ENCODE measurements at places on chromosomes 5 and 9.

- H3K4me3 ChIP-seq: no peak overlapping the region
- H3K27me3 ChIP-seq: no peaks in the 10 kb centered on the region
- H3K36me3 ChIP-seq: no peaks in the 10 kb centered on the region
- no peaks in the 10 kb centered on the region for H3K4me1 ChIP-seq
- DNase-seq: no peak
Observed at GRCh38 chr9:134538856-134539566, 102.6 kb upstream of the COL5A1 start.

- H3K36me3 ChIP-seq: no peaks in the 10 kb centered on the region
- H3K4me1 ChIP-seq: no peaks in the 10 kb centered on the region
- DNase-seq: peak; percentile 61
- no peaks in the 10 kb centered on the region for H3K27me3 ChIP-seq
Observed at GRCh38 chr5:139847790-139848507, 52.3 kb downstream of the PSD2 start.

DNA sequence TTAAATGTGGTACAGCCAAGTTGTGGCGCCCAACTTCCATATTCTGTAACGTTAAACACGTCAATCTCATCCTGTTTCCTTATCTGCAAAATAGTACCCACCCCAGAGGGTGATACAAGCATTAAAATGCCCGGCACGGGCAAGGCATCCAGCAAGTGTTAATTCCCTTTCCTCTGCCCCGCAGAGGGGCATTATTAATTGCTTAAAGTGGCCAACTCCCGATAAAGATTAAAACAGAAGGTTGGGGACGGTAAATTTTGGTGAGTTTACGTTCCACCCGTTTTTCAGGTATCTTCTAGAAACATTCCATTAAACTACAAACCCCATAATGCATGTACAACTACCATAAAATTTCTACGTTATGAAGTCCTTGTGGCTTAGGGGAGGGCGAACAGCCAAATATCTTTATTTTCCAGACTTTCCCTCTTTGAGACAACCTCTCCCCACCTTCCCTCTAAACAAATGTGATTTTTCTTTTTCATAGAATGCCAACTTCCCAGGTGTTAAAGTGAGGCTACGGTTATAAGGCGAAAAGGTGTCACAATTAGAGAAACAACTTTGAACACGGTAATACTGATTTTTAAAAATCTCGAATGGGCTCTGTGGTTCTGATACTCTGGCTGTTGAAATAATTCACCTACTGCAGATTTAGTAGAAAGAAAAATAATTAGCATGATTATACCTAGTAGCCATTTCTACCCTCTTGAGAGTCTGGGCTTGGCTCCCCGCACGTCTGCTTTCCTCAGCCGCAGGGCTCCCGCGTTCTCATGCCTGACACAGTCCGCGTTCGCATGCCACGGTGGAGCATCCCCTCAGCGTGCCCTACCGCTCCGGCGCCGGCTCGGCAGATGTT lies 1.2 kb upstream of the GPBP1 start:
- no peak for DNase-seq
- no peaks in the 10 kb centered on the region for H3K36me3 ChIP-seq
- H3K4me3 ChIP-seq: peak overlapping the region; percentile 82

- no peaks in the 10 kb centered on the region for H3K36me3 ChIP-seq
- H3K27ac ChIP-seq: no peak overlapping the region
- DNase-seq: no peak
Observed at GRCh38 chr5:28065656-28066055, 1027.3 kb upstream of the CDH9 start.

GRCh38 chr5:135075621-135076020 lies 41.6 kb upstream of the PITX1 start:
- H3K4me1 ChIP-seq: no peaks in the 10 kb centered on the region
- no peaks in the 10 kb centered on the region for H3K36me3 ChIP-seq
- no peak overlapping the region for H3K27ac ChIP-seq
- DNase-seq: no peak
- H3K4me3 ChIP-seq: no peak overlapping the region
- no peaks in the 10 kb centered on the region for H3K27me3 ChIP-seq

DNA sequence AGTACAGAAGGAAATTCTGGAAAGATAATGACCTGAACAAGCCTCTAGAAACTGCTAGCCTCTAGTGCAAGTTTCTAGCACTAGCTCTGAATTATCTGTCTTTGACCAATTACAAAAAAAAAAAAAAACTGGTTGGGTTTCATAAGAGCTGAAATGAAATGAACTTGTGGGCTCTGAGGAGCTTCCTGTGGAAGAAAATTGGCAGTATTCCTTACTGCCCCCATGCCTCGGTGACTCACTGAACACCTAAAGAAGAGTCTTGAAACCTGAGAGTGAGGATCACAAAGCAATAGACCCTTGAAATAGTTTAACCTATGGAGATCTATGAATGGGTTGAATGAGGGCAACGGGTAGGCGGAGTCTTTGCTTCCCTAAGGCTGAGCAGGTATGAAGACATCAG lies 263.6 kb upstream of the RASA1 start:
- no peak overlapping the region for H3K4me3 ChIP-seq
- H3K27ac ChIP-seq: no peak overlapping the region
- H3K36me3 ChIP-seq: no peaks in the 10 kb centered on the region
- H3K27me3 ChIP-seq: no peaks in the 10 kb centered on the region
- DNase-seq: no peak
- no peaks in the 10 kb centered on the region for H3K4me1 ChIP-seq

DNA sequence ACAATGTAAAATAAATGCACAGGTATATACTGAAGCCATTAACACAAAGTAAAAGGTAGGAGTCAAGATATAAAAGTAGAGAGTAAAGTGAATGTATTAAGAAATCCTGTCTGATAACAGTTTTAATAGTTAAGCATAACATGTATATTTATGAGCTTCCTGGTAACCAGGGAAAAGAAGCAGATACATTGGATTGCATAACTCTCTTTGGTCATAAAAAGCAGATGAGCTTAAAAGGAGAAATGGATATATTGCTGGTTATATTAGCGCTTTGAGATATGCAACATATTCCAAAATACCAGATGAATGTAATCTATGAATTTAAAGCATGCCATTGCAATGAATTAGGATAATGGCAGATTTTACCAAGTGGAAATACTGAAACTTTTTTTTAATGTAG lies 6.2 kb upstream of the TNFSF8 start:
- no peaks in the 10 kb centered on the region for H3K4me1 ChIP-seq
- no peaks in the 10 kb centered on the region for H3K27me3 ChIP-seq
- DNase-seq: no peak
- H3K4me3 ChIP-seq: no peak overlapping the region

- H3K27me3 ChIP-seq: no peaks in the 10 kb centered on the region
- no peak overlapping the region for H3K4me3 ChIP-seq
- DNase-seq: no peak
Observed at GRCh38 chr9:9997585-9997984, 615.2 kb downstream of the PTPRD start.

GRCh38 chr5:66903709-66904108 lies 292.9 kb downstream of the CD180 start:
- H3K4me1 ChIP-seq: no peaks in the 10 kb centered on the region
- no peak overlapping the region for H3K4me3 ChIP-seq
- no peaks in the 10 kb centered on the region for H3K36me3 ChIP-seq
- H3K27me3 ChIP-seq: no peaks in the 10 kb centered on the region

GRCh38 chr9:94805585-94805984 lies 79.1 kb downstream of the AOPEP start:
- DNase-seq: no peak
- H3K27ac ChIP-seq: peak overlapping the region; percentile 53
- no peaks in the 10 kb centered on the region for H3K27me3 ChIP-seq
- no peaks in the 10 kb centered on the region for H3K36me3 ChIP-seq

GRCh38 chr9:1505489-1505888 lies 455.3 kb downstream of the DMRT2 start:
- H3K4me3 ChIP-seq: no peak overlapping the region
- DNase-seq: no peak
- no peaks in the 10 kb centered on the region for H3K36me3 ChIP-seq
- H3K27ac ChIP-seq: no peak overlapping the region

DNA sequence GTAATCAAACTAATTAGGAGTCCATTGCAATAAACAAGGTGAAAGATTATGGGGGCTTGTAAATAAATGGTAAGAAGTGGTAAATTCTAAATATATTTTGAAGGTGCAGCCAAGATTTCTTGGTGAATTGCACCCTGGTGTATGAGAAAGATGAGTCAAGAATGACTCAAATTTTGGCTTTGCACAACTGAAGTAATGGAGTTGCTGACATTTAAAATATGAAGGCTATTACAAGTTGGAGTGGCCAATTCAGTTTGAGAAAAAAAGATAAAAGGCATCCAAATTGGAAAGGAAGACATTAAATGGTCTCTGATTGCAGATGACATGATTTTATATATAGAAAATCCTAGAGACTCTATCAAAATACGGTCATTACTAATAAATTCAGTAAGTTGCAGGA lies 2330.6 kb downstream of the MAT2B start:
- H3K27ac ChIP-seq: no peak overlapping the region
- peaks cover 6% of the 10 kb centered on the region for H3K4me1 ChIP-seq

DNA sequence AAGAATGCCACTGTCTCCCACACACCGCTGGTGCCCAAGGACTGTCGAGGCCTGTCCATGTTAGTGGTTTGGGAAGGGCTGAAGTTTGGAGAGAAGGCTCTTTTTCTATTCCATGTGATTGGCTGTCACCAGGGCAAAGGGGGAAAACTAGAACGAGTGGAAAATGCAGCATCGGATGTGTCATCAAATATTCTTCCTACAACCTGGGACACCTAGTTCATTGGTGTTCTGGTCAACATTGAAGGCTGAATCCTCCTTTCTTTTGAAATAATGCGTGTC lies 53.2 kb downstream of the PIK3R1 start:
- peaks cover 18% of the 10 kb centered on the region for H3K4me1 ChIP-seq
- peak overlapping the region; percentile 20 for H3K27ac ChIP-seq
- DNase-seq: no peak

DNA sequence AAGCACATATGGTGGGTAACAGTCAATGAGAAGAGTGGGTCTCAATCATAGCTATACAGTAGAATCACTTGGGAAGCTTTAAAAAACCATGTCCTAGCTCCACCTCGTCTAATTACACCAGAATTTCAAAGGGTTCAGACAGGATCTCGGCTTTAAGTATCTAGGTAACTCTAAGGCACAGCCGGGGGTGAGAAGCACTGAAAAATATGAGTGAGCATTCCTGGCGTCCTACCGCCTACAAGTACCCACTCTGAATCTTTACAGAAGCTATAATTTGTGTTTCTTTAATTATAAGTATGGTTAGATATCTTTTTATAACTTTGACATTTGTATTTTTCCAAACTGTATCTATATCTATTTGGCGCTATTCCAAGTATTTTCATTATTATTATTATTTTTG lies 16.1 kb downstream of the PAIP1 start:
- no peak for DNase-seq
- no peaks in the 10 kb centered on the region for H3K27me3 ChIP-seq
- peaks cover 32% of the 10 kb centered on the region for H3K36me3 ChIP-seq
- H3K27ac ChIP-seq: no peak overlapping the region

DNA sequence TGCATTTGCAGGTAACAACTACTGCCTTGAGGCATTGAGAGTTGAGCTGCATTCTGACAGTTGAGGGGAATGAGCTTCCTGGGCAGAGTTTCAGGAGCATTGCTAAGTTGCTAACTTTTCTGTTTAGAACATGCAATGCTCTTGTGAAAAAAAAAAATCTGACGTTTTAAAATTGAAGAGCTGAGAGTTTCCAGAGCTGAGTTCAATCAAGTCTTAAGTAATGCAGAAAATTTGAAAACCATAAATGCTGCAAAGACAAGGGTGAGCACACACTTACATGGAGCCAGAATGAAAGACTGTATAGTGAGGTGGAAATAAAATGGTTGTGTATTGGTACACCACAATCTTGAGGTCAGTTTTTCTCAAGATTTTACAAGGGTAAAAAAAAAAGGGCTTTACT lies 166.0 kb downstream of the GABRB2 start:
- no peaks in the 10 kb centered on the region for H3K27me3 ChIP-seq
- H3K27ac ChIP-seq: no peak overlapping the region
- no peaks in the 10 kb centered on the region for H3K36me3 ChIP-seq
- no peaks in the 10 kb centered on the region for H3K4me1 ChIP-seq

GRCh38 chr5:172719211-172719610 lies 51.8 kb downstream of the DUSP1 start:
- H3K36me3 ChIP-seq: no peaks in the 10 kb centered on the region
- no peak overlapping the region for H3K27ac ChIP-seq
- H3K4me3 ChIP-seq: no peak overlapping the region
- DNase-seq: no peak
- no peaks in the 10 kb centered on the region for H3K27me3 ChIP-seq

GRCh38 chr5:84360056-84360455 lies 24.6 kb downstream of the EDIL3 start:
- no peaks in the 10 kb centered on the region for H3K4me1 ChIP-seq
- H3K36me3 ChIP-seq: no peaks in the 10 kb centered on the region
- H3K27ac ChIP-seq: no peak overlapping the region
- no peak overlapping the region for H3K4me3 ChIP-seq
- DNase-seq: no peak
- no peaks in the 10 kb centered on the region for H3K27me3 ChIP-seq

DNA sequence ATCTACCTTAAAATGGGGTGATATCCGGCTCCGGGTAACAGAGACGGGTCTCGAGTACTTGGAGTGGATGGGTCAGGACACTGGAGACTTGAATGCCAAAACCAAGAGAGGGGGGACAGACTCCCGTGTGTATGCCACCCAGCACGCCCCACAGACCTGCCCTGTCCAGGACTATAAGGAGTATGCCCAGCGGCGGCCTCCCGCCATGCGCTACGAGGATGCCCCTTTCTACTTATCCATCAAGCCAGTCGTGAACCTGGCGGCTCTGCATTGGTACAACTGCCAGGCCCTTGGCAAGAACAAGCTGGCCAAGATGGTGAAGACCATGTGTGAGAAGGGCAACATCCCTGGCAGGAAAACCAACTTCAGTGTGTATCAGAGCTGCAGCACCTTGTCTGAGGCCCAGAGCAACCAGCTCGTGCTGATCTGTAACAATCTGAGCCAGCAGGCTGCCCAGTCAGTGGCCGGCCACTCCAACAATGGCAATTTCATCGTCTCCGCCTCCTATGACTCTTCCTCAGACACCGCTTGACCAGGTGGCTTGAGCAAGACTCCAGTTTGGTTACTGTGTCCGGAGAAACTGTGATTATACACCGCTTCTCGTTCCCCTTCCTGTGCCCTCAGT lies 99.4 kb downstream of the INIP start:
- no peaks in the 10 kb centered on the region for H3K4me1 ChIP-seq
- no peaks in the 10 kb centered on the region for H3K36me3 ChIP-seq
- no peak overlapping the region for H3K4me3 ChIP-seq

DNA sequence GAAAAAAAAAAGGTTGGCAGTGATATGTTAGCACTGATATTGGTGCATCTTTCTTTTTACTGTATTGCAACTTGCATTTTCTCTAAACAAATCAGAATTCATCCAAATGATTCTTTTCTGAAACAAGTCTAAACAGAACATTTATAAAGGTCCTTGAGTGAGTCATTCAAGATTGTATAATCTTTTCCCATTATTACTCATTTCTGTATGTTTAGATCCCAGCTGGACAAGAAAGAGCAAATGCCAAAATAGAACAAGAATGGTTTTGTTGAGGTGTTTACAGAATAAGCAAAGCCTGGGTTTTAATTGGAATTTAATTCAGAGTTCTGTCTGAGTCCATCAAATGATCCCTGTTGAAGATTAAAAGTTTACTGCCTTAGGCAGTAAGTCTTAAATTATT lies 112.3 kb downstream of the VCAN start:
- H3K36me3 ChIP-seq: no peaks in the 10 kb centered on the region
- no peak for DNase-seq
- no peaks in the 10 kb centered on the region for H3K4me1 ChIP-seq
- no peak overlapping the region for H3K27ac ChIP-seq

GRCh38 chr5:164652276-164652660 lies 1146.8 kb downstream of the MAT2B start:
- no peak overlapping the region for H3K27ac ChIP-seq
- H3K36me3 ChIP-seq: no peaks in the 10 kb centered on the region
- H3K4me1 ChIP-seq: no peaks in the 10 kb centered on the region
- H3K27me3 ChIP-seq: no peaks in the 10 kb centered on the region
- DNase-seq: no peak
- no peak overlapping the region for H3K4me3 ChIP-seq
